Vagina (tissue), 2 donors: ENCODE measurements at places on chromosomes 7 and 10.

DNA sequence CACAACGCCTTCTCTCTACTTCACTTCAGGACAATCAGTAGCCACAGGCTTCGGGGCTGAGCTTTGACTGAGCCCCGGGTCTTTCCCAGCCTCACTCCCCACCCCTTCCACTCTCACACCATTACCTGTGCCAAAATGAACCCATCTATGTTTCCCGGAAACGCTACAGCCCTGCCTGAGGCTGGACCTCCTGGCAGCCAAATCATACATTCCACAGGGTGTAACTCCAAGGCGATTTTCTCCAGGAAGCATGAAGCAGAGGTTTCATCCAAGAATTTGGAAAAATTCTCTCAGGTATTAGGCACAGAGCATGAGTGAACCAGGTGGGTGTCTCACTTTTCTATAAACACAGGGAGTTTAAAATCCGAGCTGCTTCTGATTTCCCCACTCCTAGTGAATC lies 286.3 kb downstream of the TNS3 start:
- DNase-seq: no peak
- peaks cover 3% of the 10 kb centered on the region for H3K36me3 ChIP-seq
- peaks cover 50% of the 10 kb centered on the region for H3K4me1 ChIP-seq
- H3K27ac ChIP-seq: peak overlapping the region; percentile 79
- H3K4me3 ChIP-seq: no peak overlapping the region

GRCh38 chr10:112649006-112649821 lies 202.2 kb downstream of the VTI1A start:
- DNase-seq: no peak
- H3K4me3 ChIP-seq: no peak overlapping the region
- no peaks in the 10 kb centered on the region for H3K36me3 ChIP-seq

GRCh38 chr7:37981664-37982063 lies 61.2 kb downstream of the EPDR1 start:
- no peaks in the 10 kb centered on the region for H3K27me3 ChIP-seq
- no peaks in the 10 kb centered on the region for H3K36me3 ChIP-seq
- H3K4me3 ChIP-seq: no peak overlapping the region
- no peaks in the 10 kb centered on the region for H3K4me1 ChIP-seq
- no peak overlapping the region for H3K27ac ChIP-seq

DNA sequence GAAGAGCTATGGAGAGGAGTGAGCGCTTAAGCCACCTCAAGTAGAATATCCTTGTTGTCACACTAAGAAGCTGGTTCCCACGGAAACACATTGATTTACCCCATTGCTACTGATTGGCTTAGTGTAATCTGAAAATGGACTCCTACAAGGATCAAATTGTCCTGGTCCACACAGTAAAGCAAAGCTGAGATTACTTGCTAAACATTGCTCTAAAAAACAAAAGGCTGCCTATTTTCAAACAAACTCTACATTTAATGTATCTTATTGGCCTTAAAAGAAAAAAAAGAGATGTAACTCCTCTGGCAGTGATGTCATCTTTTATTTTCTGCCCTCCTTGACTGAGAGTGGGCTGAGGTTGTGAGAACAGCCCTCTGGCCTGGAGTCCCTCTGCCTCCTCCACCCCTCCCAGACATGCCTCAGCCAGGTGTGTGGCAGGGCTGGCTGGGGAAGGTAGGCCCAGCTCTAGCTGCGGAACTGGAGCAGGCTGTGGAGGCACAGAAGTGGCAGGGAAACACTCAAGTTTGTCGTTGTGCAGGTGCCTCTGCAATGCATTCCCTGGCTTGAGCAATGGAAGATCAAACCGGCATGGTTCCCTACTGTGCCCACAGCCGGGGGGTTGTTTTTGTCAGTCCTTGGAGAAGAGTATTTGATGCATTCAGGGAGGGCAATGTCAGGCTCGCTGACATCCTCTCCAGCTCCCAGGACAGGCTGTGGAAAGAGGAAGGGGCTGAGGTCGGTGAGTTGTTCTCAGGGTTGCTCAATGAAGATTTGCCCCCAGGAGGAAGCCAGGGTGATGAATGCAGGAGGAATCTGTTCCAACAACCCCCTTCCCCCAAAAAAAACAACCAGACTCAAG lies 9.1 kb downstream of the KLF6 start:
- DNase-seq: no peak
- no peaks in the 10 kb centered on the region for H3K27me3 ChIP-seq
- peaks cover 48% of the 10 kb centered on the region for H3K36me3 ChIP-seq
- H3K27ac ChIP-seq: peak overlapping the region; percentile 99
- peaks cover 61% of the 10 kb centered on the region for H3K4me1 ChIP-seq
- no peak overlapping the region for H3K4me3 ChIP-seq

GRCh38 chr7:42055171-42055570 lies 181.8 kb downstream of the GLI3 start:
- H3K36me3 ChIP-seq: no peaks in the 10 kb centered on the region
- no peaks in the 10 kb centered on the region for H3K4me1 ChIP-seq

DNA sequence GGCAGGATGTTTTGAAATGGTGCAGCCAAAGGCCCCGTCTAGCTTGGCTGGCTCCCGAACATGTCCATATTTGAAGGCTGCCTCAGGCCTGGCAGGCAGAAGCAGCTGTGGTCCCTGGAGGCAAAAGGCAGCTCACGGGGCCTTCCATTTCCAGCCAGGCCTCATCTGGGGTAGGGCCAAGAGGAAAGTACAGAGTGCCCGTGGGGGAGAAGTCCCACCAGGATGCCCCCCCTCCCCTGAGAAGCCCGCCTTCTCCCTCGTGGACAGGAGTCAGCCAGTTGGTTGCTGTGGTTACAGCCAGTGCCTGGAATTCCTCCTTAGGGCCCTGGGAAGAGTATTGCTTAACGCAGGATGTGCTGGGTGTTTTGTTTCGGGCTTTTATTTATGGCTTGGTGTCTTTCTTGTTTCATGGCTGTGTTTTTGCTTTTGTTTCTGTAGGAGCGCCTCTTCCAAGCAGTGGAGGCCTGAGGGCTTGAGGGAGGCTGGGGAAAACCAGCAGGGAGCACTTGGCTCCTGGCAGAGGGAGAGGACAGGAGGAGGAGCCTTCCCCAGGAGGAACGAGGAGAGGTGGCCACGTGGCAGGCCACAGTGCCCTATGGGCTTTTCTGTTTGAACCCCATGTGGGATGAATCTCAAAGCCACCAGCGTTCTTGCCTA lies 45.4 kb downstream of the CHST3 start:
- peak; percentile 70 for DNase-seq
- H3K27me3 ChIP-seq: no peaks in the 10 kb centered on the region
- no peak overlapping the region for H3K4me3 ChIP-seq
- H3K36me3 ChIP-seq: peaks cover 18% of the 10 kb centered on the region
